ENCODE measurements at places on chromosomes 1 and 21.
A peak's percentile ranks its signal among the peaks of the same experiment; 100 is the strongest.

DNA sequence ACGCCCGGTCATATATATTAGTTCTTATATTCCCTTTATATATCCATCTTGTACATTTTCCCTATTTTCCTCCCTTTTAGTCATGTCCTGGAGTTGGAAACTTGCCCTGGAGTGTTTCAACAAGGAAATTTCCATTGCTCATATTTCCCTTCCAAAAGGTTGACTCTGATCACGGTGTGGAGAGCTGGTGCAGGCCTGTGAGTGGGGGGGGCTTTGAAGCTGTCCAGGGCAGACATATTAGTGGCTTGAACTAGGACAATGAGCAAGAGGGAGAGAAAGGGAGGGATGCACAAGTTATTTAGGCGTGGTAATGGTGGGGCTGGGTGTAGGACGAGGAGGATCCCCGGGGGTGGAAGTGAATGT, 30.4 kb upstream of the TMEM61 start:
- H3K4me1 ChIP-seq, result peaks cover 7% of the 10 kb centered on the region
- no peak overlapping the region for H3K4me3 ChIP-seq
- H3K27ac ChIP-seq, result no peak overlapping the region

- no peaks in the 10 kb centered on the region for H3K27me3 ChIP-seq
- no peaks in the 10 kb centered on the region for H3K4me1 ChIP-seq
- no peak for DNase-seq
Measured at GRCh38 chr1:244760471-244760870, 75.0 kb upstream of the COX20 start.

GRCh38 chr1:225847610-225848009, 34.6 kb downstream of the TMEM63A start:
- no peak for DNase-seq
- H3K27ac ChIP-seq, result peak overlapping the region; percentile 87
- H3K36me3 ChIP-seq, result no peaks in the 10 kb centered on the region
- peaks cover 52% of the 10 kb centered on the region for H3K4me1 ChIP-seq

GRCh38 chr1:22953740-22954141, 18.9 kb downstream of the LACTBL1 start:
- no peaks in the 10 kb centered on the region for H3K4me1 ChIP-seq
- no peak for DNase-seq
- H3K4me3 ChIP-seq, result no peak overlapping the region
- H3K27me3 ChIP-seq, result peaks cover 4% of the 10 kb centered on the region
